ENCODE measurements at places on chromosomes 16 and 17.

DNA sequence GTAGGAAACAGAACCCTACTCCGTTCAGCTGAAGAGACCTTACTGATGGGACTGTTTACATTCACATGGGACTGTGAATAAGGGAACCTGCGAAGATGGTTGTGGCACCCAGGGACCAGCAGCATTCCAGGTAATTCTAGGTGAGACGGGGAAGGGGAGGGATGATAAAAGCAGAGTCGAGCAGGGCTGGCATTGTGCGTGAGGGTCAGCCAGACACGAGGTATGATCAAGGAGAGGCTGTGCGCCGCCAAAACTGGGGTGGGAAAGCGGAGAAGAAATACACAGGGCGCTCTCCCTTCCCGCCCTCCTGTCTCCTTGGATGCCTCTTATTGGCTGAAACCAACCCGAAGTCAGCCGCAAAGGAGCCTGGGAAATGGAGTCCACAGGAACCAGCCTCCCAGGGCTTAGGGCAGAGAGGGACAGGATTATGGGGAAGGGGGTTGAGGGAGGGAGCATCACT lies 38.4 kb upstream of the CSNK2A2 start:
- peak; percentile 53 for DNase-seq

DNA sequence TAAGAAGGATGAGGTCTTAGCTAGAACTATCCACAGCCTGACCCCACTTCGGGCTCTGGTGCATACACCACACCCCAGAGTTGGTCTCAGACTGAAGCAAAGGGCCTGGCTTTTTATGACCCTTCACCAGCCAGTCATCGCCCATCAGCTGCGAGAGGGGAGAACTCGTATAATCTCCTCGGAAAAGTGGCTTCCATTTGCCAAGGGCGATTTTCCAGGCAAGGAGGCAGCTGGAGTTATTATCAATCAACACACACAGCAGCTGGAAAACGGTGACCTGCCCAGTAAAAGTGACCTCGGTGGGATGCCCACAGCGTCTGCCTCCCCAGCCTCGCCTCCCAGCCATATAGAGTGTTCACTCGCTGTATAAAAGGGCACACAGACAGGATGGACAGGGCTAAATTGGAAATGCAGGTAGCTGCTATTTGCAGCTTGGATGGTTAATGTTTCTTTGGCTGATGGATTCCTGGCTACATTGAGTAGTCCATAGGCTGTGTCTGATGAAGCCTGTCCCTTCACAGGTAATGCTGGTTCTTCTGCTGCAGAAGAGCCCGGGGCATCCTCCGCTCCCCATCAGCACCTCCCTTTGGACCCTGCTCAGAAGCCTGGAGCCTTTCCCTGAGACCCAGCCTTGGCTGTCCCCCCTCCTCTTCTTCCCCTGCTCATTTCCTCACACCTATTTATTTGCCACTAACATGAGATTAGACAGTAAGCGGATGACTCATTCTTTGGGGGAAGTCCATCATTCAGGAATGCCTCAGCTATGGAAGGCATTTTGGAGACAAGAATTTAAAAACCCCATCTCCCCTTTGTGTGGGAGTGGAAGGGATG lies 45.7 kb downstream of the TMEM186 start:
- DNase-seq, result no peak

DNA sequence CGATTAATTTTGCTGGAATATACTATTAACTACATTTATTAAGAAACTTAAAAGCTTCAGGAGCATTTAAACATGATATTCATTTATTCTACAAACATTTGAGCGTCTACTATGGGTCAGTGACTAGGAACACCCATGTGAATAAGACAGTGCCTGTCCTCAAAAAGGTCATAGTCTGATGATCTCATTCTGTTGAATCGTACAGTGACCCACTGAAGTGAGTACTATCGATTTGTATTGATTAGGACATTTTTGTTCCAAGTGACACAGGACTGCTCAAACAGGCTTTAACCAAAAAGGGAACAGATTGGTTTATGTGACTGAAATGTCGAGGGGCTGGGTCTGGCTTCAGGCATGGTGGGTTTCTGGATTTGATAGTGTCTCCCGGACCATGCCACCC lies 68.6 kb downstream of the WSB1 start:
- no peak for DNase-seq

DNA sequence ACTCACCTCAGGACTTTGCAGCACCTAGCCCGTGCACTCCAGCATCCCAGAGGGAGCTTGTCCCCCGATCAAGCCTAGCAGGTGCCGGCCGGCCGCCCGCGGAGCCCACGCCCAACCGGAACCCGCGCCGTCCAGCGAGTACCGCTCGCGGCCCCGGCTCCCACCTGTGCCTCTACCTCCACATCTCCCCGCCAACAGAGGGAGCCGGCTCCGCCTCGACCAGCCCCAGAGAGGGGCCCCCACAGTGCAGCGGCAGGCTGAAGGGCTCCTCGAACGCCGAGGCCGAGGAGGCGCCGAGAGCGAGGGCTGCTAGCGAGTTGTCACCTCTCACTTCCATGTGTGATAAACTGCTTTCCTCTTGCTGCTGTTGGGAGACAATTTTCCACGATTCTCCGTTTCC lies 41.1 kb upstream of the DHRS7B start:
- DNase-seq, result no peak

- DNase-seq, result no peak
These were observed 14.5 kb downstream of the MSI2 start for GRCh38 chr17:57270801-57271245.

GRCh38 chr16:57540387-57540786 lies 2.1 kb upstream of the ADGRG5 start:
- DNase-seq, result no peak

- DNase-seq, result no peak
These were observed 9.5 kb upstream of the AMZ2 start for GRCh38 chr17:68238164-68238870.
